ENCODE measurements at places on chromosomes 4 and X.

GRCh38 chr4:7236847-7237246, 44.5 kb downstream of the SORCS2 start:
- DNase-seq, result no peak

- no peak for DNase-seq
Observed at GRCh38 chr4:73662709-73663546, 42.7 kb upstream of the RASSF6 start.

DNA sequence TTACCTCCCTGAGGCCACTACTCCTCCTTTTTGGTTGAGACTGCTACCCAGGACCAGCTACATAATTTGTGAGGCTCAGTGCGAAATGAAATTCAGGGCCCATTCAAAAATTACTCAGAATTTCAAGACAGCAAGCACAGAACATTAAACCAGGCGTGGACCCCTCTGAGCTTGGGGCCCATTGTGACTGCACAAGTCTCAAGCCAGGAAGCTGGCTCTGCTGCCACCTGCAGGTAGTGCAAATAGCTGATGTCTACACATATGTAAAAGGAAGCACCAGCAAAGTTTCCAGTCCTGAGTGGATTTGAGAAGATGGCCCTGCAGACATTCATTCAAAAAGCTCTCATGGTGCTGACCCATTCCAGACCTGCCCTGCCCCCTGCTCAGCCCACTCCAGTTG, 213.4 kb upstream of the LNX1 start:
- peak; percentile 31 for DNase-seq

DNA sequence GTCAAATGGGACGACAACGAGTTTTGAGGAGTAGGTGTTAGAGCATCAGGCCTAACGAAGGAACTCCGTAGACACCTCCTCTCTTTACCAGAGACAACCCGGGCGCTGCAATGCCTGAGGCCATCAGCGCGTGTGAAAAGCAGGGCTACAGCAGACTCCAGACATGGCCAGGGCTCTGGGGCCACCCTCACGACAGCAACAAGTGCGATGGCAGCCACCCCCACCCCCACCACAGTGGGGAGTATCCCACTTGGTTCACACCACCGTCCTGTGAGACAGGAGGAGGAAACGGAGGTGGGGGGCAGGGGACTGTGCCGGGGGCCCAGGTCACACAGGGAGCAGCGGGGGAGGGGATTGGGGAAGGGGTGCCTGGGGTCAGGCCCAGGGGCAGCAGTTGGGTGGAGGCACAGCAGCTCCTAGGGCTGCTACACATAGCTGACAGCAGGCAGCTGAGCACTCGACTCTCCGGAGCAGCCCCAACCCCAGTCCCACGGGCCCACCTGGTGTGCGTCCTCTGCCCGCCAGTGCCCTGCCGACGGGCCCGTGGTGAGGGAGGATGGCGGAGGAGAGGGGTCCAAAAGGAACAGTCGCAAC, 8.5 kb downstream of the LRPAP1 start:
- no peak for DNase-seq

GRCh38 chr4:186132577-186133242, 28.2 kb downstream of the FAM149A start:
- peak; percentile 17 for DNase-seq

DNA sequence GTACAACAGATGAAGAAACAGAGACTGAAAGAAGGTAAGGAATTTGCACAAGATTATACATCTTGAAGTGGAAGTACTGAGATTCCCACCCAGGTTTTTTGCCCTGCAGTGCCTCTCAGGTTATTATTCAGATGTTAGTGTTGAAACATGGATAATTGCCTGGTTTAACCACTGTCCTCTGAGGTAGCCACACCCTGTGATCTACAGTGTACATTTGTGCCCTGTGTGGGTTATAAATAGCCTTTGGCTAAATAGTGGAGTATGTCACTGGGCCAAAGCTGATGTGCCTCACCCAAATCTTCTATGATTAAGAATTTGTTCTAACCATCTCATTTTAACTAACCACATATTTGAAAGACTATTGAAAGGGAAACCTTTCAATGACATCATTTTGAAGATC, 5.4 kb upstream of the ASB5 start:
- DNase-seq, result no peak

GRCh38 chrX:149003863-149004660, 501.0 kb downstream of the IDS start:
- no peak for DNase-seq

- no peak for DNase-seq
Observed at GRCh38 chr4:172168888-172169287, 355.7 kb downstream of the GALNTL6 start.

DNA sequence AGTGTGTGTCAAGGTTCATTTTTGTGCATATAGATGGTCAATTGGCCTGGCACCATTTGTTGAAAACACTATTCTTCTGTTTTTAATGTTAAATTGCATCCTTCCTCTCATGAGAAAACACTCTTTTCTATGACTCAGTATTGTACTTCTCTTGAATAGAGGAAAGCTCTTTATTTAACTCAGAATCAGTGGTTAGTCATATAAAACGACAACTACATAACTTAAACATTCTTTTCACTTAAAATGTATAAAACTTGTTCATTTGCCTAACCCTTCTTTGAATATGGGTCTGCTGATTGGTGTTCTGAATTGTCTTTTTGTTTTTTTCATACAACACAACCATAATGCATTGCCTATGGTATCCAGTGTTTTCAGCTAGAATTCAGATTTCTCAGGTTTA, 17.2 kb upstream of the MRPL1 start:
- DNase-seq, result no peak

- no peak for DNase-seq
Observed at GRCh38 chr4:48699475-48699874, 80.6 kb downstream of the FRYL start.

GRCh38 chrX:120504569-120504968, 35.5 kb upstream of the LAMP2 start:
- no peak for DNase-seq

DNA sequence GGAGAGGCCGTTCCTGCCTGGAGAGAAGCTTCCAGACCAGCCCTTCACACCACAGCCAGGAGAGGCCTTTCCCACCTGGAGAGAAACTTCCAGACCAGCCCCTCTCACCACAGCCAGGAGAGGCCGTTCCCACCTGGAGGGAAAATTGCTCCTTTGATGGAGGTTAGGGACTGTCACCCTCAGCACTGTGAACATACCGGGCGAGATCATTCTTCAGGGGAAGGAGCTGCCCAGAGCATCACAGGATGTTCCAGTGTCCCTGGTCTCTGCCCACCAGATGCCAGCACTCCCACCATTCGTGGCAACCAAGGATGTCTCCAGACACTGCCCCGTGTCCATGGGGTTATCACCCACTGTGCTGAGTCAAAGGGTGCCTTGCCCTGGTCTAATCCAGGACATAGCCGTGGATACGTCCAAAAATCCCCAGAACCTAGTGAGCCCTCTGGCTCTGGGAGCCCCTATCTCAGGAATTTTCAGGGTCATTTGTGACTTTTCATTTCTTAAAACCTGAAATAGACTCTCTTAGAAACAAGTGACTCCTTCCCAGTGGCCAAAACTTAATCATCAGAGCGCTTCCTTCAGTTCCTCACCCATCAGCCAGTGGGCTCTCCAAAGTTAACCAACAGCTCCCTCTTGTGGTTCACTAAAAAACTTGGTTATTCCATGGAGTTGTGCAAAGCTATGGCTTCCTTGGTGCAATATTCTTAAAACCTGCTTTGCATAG, 80.2 kb downstream of the CRMP1 start:
- DNase-seq, result peak; percentile 12

DNA sequence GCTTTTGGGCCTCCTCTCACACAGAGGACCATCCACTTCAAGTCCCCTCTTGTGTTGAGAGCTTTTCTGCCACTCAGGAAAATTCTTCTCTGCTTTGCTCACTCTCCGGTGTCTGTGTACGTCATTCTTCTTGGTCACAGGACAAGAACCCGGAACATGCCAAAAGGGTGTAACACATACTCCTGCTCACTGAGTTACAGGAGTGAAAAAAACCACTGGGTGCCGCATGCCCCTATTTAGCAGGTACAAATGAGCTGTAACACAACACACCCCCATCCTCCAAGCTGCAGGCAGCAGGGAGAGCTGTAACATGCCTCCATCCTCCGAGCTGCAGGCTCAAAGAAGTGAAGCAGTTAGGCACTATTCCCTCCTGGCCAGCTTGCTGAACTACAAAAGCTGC, 13.0 kb upstream of the CXCL2 start:
- DNase-seq, result no peak

DNA sequence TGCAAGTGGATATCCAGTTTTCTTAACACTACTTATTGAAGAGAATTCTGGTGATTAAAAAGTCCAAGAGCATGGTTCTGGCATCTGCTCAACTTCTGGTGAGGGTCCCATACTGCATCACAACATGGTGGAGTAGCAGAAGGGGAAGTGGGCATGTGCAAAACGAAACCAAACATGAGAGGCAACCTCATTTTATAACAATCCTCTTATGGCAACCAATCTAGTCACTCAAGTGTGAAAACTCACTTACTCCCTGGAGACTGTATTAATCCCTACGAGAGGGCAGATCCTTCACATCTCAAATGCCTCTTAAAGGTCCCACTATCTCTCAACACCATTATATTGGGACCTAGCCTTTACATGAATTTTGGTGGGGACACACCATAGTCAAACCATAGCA, 55.4 kb upstream of the TRO start:
- no peak for DNase-seq

GRCh38 chr4:107733431-107733925, 13.4 kb upstream of the PAPSS1 start:
- no peak for DNase-seq

- no peak for DNase-seq
Observed at GRCh38 chr4:56626420-56626819, 54.7 kb downstream of the HOPX start.

GRCh38 chr4:38764277-38764676, 18.5 kb downstream of the TLR10 start:
- DNase-seq, result no peak
